Ascending aorta (tissue), 2 donors: ENCODE measurements at places on chromosomes 5 and 9.

DNA sequence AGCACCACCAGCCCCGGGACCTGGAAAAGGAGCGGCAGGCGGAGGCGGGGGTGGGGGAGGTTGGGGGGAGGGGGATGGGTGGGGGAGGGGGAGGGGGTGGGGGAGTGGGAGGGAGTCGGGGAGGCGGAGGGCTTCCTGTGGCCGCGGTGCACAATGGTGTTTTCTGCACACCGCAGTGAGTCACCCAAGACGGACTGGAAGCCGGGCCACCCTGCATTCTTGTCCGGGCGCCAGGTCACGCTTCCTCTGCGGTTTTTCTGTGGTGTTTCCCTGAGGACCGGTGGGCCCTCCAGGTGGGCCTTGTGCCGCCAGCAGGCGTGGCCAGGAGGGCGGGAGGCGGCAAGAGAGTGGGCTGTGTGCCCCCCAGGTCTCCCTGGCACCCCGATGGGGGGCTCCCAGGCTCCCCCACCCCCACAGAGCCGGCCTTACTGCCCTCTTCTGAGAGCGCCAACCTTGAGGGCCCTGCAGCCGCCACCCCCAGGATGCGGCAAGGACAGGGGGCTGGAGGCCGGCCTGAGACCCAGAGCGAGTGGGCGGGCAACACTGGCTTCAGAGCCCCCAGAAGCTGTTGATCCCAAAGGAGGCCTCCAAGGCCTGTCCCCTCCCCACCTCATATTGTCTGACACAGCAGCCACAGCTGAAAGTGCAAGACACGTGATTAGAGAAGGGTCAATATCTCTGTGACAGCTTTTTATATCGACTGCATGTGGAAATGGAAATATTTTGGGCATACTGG, 11.1 kb downstream of the EXD3 start:
- H3K27ac ChIP-seq = peak overlapping the region; percentile 86
- DNase-seq = peak; percentile 90
- peak overlapping the region; percentile 29 for H3K4me3 ChIP-seq
- peaks cover 33% of the 10 kb centered on the region for H3K4me1 ChIP-seq
- no peaks in the 10 kb centered on the region for H3K36me3 ChIP-seq

DNA sequence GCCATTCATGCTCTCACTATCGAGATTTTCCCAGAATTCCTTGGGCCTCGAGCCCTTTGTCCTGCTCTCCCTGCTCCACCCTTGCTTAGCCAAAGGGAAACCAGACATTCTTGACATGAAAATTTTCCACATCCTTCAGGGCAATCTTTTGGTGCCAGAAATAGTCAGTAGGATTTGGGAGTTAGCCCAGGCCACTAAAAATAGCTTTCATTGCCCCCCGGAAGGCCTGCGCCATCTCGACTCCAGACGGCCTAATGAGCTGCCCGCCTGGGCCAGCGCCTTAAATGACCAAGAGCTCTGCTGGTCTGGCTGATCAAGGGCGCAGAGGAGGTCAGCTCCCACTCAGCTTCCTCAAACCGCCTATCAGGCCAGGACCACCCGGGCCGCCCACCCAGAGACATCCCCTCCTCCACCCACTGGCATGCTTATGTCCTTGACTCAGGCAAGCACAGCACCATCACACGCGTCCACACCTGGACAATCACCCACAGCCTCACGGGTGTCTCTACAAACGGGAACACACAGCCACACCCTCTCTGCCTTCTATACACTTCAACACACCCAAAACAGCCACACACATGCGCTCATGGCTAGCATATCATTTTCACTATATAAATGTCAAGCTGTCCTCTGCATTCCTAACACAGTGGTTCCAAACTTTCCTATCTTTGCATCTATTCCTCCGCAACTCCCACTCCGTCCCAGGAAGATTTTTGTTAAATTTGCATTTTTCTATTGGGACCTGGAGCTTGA, 20.9 kb downstream of the DUSP1 start:
- H3K4me3 ChIP-seq = no peak overlapping the region
- H3K27me3 ChIP-seq = no peaks in the 10 kb centered on the region

DNA sequence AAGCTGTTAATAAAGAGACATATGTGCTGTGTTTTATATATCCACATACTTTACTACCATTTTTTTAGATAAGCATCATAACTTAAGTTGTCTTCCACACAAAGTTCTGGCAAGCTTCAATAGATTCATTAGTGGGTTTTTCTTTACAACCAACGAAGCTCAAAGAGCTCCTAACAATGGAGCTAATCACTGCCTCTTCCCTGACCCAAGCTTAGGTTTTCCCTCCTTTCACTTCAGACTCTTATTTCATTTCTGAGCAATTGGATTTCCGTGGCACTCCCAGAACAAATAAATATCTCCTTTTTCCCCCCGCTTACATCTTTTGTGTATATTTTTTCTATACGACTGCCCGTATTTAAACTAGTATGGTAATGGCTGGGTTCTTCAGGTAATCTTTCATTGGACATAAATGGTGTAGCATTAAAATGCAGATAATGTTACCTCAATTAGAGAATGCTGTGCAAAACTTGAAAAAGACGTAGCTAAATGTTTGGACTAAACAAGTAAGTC, 275.5 kb upstream of the TMEM161B start:
- no peak overlapping the region for H3K27ac ChIP-seq
- no peak for DNase-seq
- H3K4me3 ChIP-seq = no peak overlapping the region

DNA sequence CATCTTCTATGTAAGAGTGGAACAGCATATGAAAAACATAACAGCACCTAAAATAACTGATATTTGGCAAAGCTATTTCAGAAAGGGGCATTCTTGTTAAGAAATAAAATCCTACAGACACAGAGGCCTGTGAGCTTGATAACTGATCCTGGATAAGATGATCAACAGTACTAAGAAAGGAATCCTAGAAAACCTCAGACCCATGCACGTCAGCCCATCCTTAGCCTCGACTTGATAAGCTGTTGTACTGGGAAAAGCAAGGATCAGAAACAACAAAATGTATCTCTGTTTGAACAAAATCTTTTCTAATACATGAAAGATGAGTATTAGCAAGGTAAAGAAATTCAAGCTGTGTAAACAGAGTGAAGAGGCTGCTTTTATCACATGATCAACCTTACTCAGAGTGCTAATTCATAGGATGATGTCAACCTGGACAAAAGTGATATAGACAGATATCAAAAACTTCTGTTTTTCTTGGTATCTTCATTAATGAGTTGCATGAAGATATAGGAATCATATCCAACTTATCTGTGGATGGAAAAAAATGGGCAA, 15.2 kb downstream of the LIFR start:
- DNase-seq = no peak
- H3K36me3 ChIP-seq = no peaks in the 10 kb centered on the region
- H3K4me3 ChIP-seq = no peak overlapping the region
- no peaks in the 10 kb centered on the region for H3K27me3 ChIP-seq
- H3K4me1 ChIP-seq = no peaks in the 10 kb centered on the region
- peak overlapping the region; percentile 30 for H3K27ac ChIP-seq

DNA sequence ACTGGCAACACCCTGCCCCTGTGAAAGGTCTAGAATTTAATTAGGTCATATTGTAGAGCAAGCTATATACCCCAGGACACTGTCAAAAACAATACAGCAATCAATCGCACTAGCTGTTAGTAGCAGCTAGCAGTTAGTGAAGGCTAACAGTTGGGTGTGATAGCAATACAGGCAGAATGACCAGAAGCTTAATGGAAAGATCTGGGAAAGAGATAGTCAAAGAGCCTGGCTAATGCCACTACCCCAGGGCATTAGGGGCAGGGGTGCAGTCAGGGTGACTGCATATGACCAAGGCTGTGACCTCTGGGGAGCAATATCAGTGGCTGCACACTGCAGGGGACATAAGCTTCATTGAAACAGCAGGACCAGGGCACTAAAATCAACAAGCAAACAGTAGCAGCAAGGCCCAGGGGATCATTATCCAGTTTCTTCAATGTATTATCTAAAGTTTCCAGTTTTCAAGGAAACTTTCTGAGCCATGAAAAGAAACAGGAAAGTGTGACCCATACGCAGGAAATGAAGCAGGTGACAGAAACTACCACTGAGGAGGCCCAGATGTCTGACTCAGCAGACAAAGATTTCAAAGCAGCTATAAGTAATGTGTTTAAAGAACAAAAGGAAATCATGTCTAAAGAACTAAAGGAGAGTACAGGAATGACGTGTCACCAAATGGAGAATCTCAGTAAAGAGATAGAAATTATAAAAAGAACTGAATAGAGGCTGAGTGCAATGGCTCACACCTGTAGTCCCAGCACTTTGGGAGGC, 82.4 kb downstream of the ZNF354C start:
- H3K4me1 ChIP-seq = no peaks in the 10 kb centered on the region
- H3K27me3 ChIP-seq = no peaks in the 10 kb centered on the region
- no peaks in the 10 kb centered on the region for H3K36me3 ChIP-seq
- no peak overlapping the region for H3K4me3 ChIP-seq
- H3K27ac ChIP-seq = no peak overlapping the region

GRCh38 chr5:163916376-163916775, 411.0 kb downstream of the MAT2B start:
- no peaks in the 10 kb centered on the region for H3K36me3 ChIP-seq
- H3K27ac ChIP-seq = no peak overlapping the region
- H3K4me1 ChIP-seq = no peaks in the 10 kb centered on the region

- no peak overlapping the region for H3K27ac ChIP-seq
- DNase-seq = no peak
- no peaks in the 10 kb centered on the region for H3K27me3 ChIP-seq
Measured at GRCh38 chr9:105141146-105141975, 103.1 kb upstream of the SLC44A1 start.

- no peaks in the 10 kb centered on the region for H3K27me3 ChIP-seq
- no peak overlapping the region for H3K4me3 ChIP-seq
- peak overlapping the region; percentile 15 for H3K27ac ChIP-seq
- peaks cover 3% of the 10 kb centered on the region for H3K4me1 ChIP-seq
Measured at GRCh38 chr5:157478726-157479125, 18.7 kb downstream of the NIPAL4 start.
